ENCODE measurements at places on chromosomes 7 and 10.

DNA sequence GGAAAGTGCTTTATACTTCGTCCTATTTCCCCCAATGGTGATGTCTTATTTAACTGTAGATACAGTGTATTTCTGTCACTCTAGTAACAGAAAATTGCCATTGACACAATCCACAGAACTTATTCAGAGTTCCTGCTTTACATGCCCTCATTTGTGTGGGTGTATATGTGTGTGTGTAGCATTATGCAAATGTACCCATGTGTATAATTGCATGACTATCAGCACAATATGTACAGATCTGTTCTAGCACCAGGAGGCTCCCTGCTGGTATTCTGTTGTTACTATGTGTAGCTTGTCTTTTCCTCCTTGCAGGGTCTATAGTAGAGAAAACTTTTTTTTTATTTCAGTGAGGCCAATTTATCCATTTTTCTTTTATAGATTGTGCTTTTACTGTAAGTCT, 16.5 kb downstream of the CYP3A43 start:
- no peak for DNase-seq

- no peak for DNase-seq
Measured at GRCh38 chr10:86103391-86104101, 263.0 kb downstream of the GRID1 start.

DNA sequence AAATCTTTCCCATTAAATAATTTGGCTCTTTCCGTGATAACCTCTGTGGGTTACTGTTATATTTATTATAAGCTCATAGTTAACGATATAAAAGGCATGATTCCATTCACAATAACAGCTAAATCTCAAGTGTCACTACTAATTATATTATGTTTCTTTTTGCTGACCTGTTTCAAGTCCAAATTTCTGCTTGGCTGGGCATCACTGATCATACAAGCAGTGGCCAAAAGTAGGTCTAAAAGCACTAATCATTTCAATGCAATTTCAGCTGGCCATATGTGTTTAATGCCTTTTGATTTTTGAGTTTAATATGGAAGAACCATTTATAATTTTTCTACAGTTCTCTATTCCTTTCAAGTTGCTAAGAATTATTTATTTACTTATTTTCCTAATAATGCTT, 110.7 kb downstream of the SEMA3A start:
- no peak for DNase-seq

GRCh38 chr7:15556339-15557105, 5.3 kb downstream of the AGMO start:
- DNase-seq, result no peak

DNA sequence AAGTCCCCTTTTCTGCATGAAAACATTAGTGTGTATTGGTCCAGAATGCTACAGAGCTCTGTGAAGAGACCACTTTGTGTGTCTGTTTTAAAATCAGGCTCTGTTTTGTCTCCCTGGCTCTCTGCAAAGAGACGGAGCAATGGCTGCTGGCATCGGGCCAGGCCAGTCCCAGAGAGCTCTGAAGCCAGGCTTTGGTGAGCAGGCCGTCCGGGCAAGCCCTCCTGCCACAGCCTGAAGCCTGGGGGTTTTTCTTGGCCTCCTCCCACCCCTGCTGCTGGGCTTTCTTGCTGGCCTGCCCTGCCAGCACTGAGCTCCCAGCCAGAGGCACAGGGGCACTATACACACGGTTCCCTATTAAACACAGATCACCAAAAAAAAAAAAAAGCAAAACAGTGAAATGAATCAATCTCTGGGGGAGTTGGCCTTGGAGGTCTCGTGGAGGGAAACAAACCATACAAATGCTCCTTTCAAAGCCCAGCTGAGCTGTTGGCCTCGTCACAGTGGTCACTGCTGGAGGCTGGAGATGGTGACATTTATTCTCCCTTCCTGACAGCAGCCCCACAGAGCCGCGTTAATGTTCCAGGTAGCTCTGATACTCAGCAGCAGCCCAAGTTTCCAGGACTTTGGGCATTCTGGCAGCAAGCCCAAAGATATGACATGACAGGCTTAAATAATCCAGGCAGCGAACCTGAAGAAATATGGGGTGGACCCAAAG, 237.2 kb downstream of the TCF7L2 start:
- DNase-seq, result no peak

GRCh38 chr7:95209788-95210187, 114.5 kb downstream of the PON1 start:
- DNase-seq, result no peak

DNA sequence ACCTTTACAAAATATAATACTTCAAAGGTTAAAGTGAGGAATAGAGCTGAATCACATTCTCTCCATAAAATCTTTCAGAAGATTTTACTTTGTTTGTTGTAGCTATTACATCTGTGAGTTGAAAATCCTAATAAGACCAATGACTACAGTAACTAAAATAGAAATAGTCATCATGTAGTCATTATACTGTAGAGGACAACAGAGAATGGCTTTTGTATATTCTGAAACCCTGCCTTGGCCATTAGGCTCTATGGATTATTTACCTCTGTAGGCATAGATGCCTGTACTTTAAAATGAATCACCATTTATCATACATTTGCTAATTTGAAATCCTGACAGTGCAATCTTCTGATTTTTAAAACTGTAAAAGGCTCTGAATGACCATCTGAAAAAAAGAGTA, 923.0 kb downstream of the REEP3 start:
- no peak for DNase-seq

GRCh38 chr10:87547734-87548311, 43.1 kb downstream of the MINPP1 start:
- no peak for DNase-seq

GRCh38 chr10:132845780-132846595, 60.0 kb upstream of the NKX6-2 start:
- no peak for DNase-seq

DNA sequence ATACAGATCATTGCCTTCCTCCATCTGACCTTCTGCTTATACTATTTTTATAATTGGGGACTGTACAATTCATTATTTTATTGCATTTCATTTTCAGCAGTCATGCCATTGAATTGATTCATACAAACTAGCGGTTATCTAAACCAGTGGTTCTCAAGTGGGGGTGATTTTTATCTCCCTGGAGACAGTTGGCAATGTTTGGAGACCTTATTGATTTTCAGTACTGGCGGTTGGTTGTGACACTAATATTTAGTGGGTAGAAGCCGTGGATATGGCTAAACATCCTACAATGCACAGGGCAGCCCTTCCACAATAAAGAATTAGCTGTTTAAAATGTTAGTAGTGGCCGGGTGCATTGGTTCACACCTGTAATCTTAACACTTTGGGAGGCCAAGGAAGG, 765.9 kb downstream of the LRMDA start:
- DNase-seq, result no peak

DNA sequence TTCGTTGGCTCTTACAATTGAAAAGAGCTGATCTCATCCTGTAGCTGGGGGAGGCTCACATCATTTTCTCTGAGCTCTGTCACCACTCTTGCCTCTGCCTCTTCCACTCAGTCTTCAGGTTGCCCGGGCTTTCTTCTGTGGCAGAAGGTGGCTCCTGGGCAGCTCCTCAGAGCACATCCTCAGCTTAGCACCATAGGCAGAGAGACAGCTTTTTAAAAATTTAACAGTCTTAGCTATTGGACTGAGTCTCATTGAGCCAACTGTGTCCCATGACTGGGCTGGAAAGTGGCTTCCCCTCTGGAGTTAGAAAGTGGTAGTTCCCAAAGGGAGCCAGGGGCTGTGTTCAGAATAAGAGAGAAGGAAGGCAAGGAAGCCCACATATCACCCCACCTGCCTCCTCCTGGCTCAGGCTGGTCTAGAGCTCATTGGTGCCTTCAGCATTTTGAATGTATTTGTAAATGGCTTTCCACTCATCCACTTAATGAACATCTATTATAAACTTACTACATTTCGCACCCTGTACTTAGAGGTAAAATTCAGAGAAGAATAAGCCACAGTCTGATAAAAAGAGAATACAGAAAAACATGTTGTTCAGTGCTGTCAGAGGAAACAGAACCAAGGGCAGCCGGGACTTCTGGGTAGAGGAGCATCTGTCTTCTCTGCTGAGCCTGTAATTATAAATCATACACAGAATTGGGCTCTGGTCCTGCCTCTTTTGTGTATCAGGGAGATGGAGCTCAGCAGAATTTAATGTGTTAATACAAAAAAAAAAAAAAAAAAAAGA, 119.3 kb downstream of the WDFY4 start:
- no peak for DNase-seq

GRCh38 chr10:29865700-29866355, 193.6 kb downstream of the JCAD start:
- DNase-seq, result no peak

DNA sequence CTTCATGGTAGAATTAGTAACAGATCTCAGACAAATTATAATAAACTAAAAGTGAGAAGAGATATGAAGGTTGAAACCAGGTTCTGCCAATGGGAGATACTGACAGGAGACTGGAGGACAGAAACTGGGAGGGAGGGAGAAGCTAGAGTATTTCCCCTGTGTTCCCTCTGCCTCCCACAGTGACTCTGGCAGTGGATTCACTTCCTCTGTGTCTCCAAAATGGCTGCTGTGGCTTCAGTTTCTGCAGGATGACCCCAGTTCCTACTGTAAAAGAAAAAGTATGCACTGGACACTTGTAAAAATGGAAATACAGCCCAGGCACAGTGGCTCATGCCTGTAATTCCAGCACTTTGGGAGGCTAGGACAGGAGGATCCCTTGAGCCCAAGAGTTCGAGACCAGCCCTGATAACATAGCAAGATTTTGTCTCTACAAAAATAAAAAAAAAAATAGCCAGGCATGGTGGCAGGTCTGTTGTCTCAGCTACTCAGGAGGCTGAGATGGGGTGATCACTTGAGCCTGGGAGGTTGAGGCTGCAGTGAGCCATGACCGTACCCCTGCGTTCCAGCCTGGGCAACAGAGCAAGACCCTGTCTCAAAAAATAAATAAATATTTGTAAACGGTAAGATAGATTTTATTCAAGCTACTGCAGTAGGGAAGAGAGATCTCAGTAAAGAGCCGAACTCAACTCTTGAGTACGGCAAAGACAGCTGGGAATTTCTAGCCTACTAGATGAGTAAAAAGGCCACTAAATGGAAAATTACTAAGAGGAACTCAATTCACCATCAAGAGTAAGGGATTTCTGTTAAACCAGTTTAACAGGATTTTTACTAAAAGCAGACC, 156.6 kb upstream of the TRIM24 start:
- no peak for DNase-seq

GRCh38 chr7:101778026-101778580, 39.3 kb upstream of the CUX1 start:
- no peak for DNase-seq

DNA sequence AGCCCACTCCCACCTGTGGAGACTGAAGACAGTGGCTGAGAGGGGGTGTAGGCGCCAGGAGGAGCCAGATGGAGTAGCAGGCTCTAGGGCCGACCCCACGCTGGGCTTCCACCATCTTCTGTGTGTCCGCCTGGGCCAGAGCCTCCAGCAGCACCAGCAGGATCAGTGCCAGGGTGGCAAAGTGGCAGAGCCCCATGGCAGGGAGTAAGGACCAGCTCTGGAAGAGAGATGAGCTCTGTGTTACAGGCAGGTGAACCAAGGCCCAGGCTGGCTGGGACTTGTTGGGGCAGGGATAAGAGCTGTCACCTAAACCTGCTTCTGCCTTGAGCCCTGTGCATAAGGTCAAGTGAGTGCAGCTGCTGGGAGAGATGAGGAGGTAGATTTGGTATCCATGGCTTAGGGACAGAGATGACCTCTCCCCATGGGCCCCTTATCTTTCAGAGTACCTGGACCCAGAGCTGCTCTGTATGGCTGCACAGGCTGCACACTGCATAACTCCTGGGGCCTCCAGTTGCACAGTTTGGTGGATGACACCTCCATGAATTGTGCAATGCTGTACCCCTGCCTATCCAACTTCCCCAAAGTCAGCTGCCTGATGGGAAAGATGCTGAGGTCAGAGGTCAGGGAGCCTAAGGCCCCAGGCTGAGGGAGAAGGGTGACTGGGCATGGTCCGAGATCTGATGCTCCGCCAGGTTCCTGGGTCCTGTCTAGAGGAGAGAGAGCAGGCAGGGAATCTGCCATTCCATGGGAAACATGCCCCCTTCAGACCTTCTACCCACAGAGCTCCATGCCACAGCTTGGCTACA, 7.4 kb upstream of the SAMD8 start:
- no peak for DNase-seq

GRCh38 chr10:45308707-45309106, 6.7 kb downstream of the OR13A1 start:
- no peak for DNase-seq

GRCh38 chr7:99173787-99174186, 29.9 kb upstream of the SMURF1 start:
- no peak for DNase-seq

DNA sequence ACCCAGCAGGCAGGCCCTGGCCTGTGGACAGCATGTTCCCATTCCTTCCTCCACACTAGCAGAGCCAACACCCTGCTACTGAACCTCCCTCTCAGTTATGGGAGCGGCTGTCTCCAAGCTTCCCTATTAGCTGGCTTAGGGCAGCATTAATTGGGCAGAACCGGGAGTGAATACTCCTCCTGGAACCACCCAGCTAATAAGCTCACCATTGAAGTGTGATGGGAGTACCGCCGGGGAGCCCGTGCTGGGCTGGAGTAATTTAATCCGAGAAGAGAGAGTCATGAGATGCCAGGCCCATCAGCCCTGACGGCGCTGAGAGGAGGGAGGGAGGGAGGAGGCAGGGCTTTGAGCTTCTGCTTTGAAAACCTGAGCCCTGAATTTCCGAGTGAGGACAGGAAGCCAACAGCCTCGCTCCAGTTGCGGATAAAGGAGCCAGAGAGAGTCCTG, 31.8 kb upstream of the ELFN1 start:
- DNase-seq, result no peak

GRCh38 chr10:72834183-72834825, 59.2 kb upstream of the OIT3 start:
- DNase-seq, result no peak

GRCh38 chr7:23532490-23533237, 883 bp upstream of the TRA2A start:
- DNase-seq, result no peak

GRCh38 chr7:44990109-44991023, 9.6 kb upstream of the CCM2 start:
- DNase-seq, result no peak

- no peak for DNase-seq
Measured at GRCh38 chr7:106260136-106260561, 24.6 kb downstream of the NAMPT start.

DNA sequence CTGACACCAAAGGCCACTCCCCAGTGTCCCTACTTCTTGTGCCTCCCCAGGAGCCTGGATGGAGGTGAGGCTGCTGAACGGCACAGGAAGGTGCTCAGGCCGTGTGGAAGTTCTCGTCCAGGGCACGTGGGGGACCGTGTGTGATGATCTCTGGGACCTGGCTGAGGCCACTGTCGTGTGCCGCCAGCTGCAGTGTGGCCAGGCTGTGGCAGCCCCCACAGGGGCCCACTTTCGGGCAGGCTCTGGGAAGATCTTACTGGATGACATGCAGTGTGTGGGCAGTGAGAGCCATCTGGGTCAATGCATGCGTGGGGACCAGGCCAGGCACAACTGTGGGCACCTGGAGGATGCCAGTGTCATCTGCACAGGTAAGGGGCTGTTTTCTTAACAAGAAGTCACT, 57.0 kb upstream of the C10orf120 start:
- DNase-seq, result no peak

Measured in stimulated activated CD8-positive, alpha-beta memory T cell treated with anti-CD3 and anti-CD28 coated beads, Interleukin-15, amount 100 ng/mL, for 24 hours (primary cell).